ENCODE measurements at places on chromosomes 3 and 15.

- no peak for DNase-seq
Observed at GRCh38 chr3:113963879-113964278, 16.1 kb downstream of the ZDHHC23 start.

DNA sequence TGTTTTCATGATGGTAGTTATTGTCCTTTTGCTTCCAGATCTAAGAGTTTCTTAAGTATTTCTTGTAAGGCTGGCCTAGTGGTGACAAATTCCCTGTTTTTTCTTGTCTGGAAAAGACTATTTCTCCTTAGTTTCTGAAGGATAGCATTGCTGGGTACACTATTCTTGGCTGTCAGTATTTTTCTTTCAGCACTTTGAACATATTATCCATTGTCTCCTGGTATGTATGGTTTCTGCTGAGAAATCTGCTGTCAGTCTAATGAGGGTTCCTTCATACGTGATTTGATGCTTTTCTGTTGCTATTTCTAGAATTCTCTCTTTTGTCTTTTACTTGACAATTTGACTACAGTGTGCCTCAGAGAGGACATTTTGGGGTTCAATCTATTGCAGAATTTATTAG, 134.3 kb downstream of the CGGBP1 start:
- no peak for DNase-seq

GRCh38 chr3:120244834-120245225, 40.2 kb downstream of the GPR156 start:
- DNase-seq = no peak

- DNase-seq = no peak
Observed at GRCh38 chr3:126523745-126524428, at the start of gene CHST13. TSS of gene CHST13 (plus strand) at chr3:126524155. CDS start at chr3:126524333, 178 bp downstream.

- DNase-seq = no peak
Observed at GRCh38 chr3:126828306-126828705, 124.3 kb downstream of the CHCHD6 start.

DNA sequence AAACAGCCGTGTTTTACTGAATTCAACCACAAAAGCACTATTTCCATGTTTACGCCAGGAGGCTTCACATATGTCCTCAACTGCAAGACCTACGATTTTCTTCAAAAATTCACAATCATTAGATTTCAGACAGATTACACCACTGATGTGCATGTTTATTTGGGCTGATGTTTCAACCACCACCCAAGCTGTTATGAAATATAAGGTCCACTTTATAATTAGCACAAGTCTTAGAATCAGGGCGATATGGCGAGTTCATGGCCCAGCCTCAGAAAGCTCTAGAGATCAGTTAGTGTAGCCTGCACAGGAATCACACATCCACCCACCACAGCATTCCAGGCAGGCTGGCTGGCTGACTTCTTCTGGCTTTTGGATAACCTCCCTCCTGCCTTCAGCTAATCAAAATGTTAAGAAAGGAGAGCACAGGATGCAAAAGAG, 15.4 kb downstream of the SH3BP5 start:
- DNase-seq = no peak

DNA sequence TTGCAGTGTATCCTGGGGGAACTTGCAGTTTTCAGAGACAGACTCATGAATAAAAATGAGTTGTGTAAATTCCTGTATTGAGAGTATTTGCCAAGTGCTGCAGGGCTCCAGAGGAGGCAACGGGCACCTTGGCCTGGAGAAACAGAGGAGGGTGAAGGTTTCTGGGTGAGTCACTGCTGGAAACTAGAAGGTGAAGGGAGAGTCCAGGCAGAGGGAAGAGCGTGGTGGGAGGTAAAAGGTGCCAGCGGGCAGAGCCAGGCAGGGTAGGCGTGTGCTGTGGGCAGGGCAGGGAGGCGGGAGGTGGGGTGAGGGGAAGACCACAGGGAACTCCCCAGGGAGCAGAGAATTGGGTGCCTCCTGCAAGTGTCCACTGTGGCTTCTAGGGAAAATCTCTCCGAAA, 120.8 kb downstream of the SLCO3A1 start:
- DNase-seq = no peak

- DNase-seq = no peak
Observed at GRCh38 chr3:41419809-41420208, 220.5 kb downstream of the CTNNB1 start.

- no peak for DNase-seq
Observed at GRCh38 chr3:46710229-46710628, 7.4 kb downstream of the PRSS50 start.

DNA sequence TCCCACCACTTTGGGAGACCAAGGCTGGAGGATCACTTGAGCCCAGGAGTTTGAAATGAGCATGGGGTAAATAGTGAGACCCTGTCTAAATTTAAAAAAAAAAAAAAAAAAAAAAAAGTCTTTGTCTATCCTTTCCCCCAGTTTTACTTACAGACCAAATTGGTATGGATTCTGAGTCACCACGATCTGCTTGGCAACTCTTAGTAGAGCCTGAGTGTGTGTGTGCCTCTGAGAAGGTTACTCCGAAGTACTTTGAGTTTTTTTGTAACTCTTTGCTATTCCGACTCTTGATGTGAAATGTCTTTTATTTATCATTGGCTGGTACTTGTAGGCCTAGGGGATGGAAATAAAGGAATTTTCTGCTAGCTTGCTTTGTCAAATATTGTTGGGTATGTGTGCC, 63.3 kb downstream of the RBM6 start:
- DNase-seq = no peak

DNA sequence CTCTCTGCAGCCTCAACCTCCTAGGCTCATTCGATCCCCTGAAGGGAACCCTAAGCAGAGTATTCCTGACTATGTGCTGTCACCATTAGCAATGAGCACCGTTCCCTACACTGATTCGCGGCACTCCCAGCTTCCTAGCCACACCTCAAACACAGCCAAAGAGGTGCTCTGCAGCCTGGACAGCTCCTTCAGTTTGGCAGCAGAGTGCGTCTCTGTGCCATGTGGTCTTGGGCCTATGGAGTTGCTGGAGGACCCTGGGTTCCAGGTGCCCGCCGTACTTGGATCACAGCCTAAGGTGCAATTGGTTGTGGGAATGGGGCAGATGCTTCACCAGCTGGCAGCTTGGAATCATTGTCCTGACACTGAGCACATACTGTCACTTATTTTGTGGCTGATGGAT, 17.3 kb upstream of the IL12A start:
- no peak for DNase-seq

- DNase-seq = no peak
Observed at GRCh38 chr15:35320158-35320780, 225.7 kb downstream of the DPH6 start.

GRCh38 chr15:84824260-84825007, 7.3 kb downstream of the ALPK3 start:
- no peak for DNase-seq

- DNase-seq = no peak
Observed at GRCh38 chr3:150365132-150365604, 42.9 kb upstream of the TSC22D2 start.

- DNase-seq = no peak
Observed at GRCh38 chr15:58590926-58591325, 158.6 kb downstream of the ADAM10 start.

DNA sequence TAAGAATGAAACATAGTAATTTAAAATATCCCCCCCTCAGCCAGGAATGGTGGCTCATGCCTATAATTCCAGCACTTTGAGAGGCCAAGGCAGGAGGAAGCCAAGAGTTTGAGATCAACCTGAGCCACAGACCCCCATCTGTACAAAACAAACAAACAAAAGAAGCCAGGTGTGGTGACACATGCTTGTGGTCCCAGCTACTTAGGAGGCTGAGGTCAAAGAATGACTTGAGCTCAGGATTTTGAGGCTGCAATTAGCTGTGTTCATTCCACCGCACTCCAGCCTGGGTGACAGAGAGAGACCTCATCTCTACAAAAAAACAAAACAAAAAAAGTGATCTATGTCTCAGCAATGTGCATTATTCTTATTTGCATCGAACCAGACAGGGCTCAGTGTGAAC, 800.8 kb downstream of the MCTP2 start:
- no peak for DNase-seq

- DNase-seq = no peak
Observed at GRCh38 chr15:62241135-62241770, 76.2 kb upstream of the C2CD4B start.

DNA sequence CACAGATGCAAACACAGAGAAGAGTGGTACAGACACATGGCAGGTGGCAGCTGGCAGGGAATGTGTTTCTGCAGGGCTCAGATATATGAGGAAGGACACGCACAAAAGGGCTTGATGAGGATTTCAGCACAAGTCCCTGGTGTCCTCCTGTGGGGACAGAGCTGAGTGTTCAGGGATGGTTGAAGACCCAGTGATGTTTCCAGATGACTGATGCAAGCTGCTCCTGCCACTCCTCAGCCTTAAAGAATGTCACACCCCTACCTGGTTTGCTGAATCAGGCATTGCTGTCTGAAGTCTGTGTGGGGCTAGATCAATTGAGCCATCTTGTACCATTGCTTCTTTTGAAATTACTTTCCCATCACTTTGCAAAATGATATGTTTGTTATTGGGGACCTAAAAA, 40.2 kb downstream of the TNFAIP8L3 start:
- DNase-seq = no peak

DNA sequence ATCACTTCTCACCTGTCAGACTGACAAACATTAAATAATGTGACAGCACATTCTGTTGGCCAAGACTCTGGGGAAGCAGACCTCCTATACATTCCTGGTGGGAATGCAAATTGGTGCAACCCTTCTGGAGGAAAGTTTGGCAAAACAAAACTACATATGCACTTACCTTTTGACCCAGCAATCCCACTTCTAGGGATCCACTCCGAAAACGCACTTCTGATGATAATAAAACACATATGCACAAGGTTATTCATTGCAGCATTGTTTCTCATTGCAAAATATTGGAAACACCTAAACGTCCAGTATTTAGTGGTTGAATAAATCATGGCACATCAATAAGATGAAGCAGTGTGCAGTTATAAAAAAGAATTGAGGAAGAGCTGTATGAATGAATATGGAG, 145.5 kb upstream of the ABHD17C start:
- no peak for DNase-seq

Measured in T-helper 2 cell treated with Interferon-gamma antibody and Interleukin-4, amounts not matched to agents 5 μg/mL and 100 μg/mL, for 36 hours (primary cell).